ENCODE measurements at places on chromosomes 5 and 9.
A peak's percentile ranks its signal among the peaks of the same experiment; 100 is the strongest.

- no peak for DNase-seq
Measured at GRCh38 chr9:127537014-127537413, 75.1 kb upstream of the STXBP1 start.

DNA sequence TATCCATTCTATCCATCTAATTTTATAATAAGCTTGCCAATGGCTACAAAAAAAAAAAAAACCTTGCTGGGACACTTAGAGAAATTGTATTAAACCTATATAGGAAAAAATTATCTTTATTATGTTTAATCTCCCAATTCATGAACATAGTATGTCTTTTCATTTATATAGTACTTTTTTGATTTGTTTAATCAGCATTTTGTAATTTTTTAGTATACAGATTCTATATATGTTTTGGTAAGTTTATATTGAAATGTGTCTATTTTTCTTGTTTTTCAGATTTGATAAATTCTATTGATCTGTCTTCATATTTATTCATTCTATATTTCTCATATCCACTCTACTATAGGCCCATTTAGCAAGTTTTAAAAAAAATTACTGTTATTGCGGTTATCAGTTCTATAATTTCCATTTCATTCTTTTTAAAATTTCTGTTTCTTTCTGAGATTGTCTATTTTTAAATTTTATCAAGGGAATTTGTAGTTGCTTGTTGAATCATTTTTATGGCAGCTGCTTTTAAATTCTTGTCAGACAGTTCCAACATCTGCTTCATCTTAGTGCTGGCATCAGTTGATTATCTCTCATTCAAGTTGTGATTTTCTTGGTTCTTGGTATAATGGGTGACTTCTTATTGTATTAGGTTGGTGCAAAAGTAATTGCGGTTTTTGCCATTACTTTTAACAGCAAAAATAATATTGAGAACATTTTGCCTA, 170.1 kb upstream of the S1PR3 start:
- DNase-seq, result no peak

GRCh38 chr5:10801931-10802666, 41.1 kb upstream of the DAP start:
- DNase-seq, result peak; percentile 66

- no peak for DNase-seq
Measured at GRCh38 chr5:138468133-138468965, 3.1 kb downstream of the EGR1 start.

- no peak for DNase-seq
Measured at GRCh38 chr5:44183753-44184152, 205.5 kb downstream of the FGF10 start.

GRCh38 chr9:12730927-12731326, 37.7 kb downstream of the TYRP1 start:
- DNase-seq, result no peak

GRCh38 chr5:76580981-76581380, 42.2 kb downstream of the F2RL2 start:
- DNase-seq, result no peak

All from endodermal cell (in vitro differentiated cells).